ENCODE measurements at places on chromosomes 5 and 9. TPM values are rescaled to one million over a fixed set of nuclear protein-coding genes. Genes with fewer than 3 reads are reported as not detected.

Gene SPINK6
- total RNA-seq, result not detected

Gene PCDHA13
- total RNA-seq, result not detected

Gene PCDHB14
- not detected for total RNA-seq

Gene GLRA1
- not detected for total RNA-seq

GRCh38 chr9:98540476-98540875 is 168.3 kb downstream of the GABBR2 start:
- H3K4me1 ChIP-seq, result no peaks in the 10 kb centered on the region
- H3K36me3 ChIP-seq, result no peaks in the 10 kb centered on the region
- no peak overlapping the region for H3K27ac ChIP-seq
- DNase-seq, result no peak

GRCh38 chr5:157212307-157212706 is 31.7 kb downstream of the ITK start:
- peaks cover 82% of the 10 kb centered on the region for H3K36me3 ChIP-seq
- peak overlapping the region; percentile 78 for H3K27ac ChIP-seq
- peaks cover 99% of the 10 kb centered on the region for H3K4me1 ChIP-seq
- DNase-seq, result no peak

DNA sequence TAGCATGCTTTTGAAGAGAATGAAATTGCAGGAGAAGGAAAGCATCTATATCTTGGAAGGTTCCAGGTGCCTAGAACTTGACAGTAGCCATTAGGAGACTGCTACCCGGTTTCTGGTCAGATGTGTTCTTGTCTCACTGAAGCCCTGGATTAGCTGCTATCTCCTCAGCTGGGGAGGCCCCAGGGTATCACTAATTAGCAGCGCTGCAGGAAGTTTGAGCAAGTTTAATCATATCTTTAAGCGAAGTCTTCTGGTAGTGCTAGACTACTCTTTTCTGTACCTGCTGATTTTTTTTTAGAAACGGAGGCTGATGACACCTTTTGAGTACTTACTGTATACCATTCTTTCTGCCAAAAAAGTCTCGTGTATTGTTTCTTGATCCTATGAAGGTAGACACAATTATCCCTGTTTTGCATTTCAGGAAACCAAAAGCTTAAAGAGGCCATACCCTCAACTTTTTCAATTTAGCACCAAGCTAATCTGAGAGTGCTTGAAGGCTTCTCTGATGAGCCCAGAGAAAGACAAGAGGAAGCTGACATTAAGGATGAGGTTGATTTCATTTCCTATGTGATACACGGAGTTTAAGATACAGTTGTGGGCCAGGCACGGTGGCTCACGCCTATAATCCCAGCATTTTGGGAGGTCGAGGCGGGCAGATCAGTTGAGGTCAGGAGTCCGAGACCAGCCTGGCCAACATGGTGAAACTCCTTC is 201.3 kb downstream of the ARHGAP26 start:
- no peak overlapping the region for H3K4me3 ChIP-seq
- no peaks in the 10 kb centered on the region for H3K27me3 ChIP-seq
- no peaks in the 10 kb centered on the region for H3K36me3 ChIP-seq
- H3K27ac ChIP-seq, result peak overlapping the region; percentile 16
- no peak for DNase-seq
- peaks cover 22% of the 10 kb centered on the region for H3K4me1 ChIP-seq

Data from activated T-cell treated with anti-CD3 and anti-CD28 coated beads, Interleukin-2, amount 50 U/mL, for 72 hours (primary cell).